ENCODE measurements at places on chromosomes 11 and 22.

GRCh38 chr11:111327908-111328624 is 29.7 kb downstream of the POU2AF3 start:
- no peak for DNase-seq

DNA sequence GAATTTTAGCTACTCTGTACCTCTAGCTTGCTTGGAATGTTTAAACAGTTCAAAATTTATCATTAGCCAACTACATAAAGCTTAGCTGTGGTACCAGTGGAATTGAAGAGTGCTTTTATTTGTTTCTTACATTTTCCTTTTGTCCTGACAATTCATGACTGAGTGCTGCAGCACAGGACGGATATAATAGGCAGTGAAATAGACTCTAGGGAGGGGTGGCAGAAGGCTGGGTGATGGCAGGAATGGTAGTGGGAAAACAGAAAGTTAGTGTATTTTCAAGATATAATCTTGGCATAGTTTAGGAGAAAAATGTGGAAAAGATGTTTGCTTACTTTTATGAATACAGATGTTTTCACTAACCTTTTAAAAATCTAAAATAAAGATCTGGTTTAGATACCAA is 31.1 kb upstream of the ARHGAP32 start:
- DNase-seq = no peak

GRCh38 chr11:18594999-18595749 is 4.4 kb upstream of the MISFA start:
- DNase-seq = no peak

- DNase-seq = no peak
Measured at GRCh38 chr11:1934335-1935155, 12.6 kb upstream of the MRPL23 start.

DNA sequence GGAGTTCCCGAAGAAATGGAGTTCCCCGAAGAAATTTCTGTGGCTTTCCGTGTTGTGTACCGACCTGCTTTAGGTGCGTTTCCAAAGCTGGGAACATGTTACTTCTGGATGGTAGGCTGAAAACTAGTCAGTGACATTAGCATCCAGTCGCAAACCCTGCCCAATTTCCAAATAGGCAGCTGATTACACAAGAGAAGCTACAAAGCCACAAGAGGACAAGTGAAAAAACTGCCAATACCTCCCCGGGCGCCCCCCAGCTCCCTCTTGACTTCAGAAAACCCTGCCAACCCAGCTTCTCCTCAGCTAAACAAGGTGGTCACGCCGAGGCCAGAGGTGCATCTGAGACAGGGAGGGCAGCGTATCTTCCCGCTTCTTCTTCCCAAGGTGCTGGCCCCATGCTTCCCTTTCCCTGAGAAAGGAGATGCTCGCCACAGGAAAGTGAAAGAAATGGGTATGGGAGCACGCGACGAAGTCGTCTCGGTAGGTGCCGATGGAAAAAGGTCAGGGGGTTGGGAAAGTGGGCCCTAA is 551 bp downstream of the AGBL2 start:
- DNase-seq = peak; percentile 19

DNA sequence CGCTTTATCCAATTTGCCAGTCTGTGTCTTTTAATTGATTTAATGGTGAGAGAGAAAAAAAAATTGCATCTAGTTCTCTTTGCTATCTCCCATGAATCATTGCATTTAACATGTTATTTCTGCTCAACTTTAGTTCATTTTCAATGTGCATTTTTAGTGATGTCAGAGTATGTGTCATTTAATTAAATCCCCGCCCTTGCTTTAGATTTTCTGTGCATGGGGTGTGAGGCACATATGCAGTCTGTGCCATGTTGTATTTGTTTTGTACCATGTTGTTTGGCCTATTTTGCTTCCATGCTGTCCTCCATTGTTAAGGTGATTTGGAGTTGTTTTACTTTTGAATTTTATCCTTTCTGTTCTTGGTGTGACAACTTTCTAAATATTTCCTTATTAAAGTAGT is 8.3 kb upstream of the NCR3LG1 start:
- no peak for DNase-seq

GRCh38 chr11:13229711-13230318 is 47.8 kb upstream of the BMAL1 start:
- DNase-seq = no peak

GRCh38 chr22:44451016-44451415 is 47.0 kb downstream of the RTL6 start:
- no peak for DNase-seq

GRCh38 chr11:82724026-82724425 is 9.6 kb downstream of the FAM181B start:
- no peak for DNase-seq

DNA sequence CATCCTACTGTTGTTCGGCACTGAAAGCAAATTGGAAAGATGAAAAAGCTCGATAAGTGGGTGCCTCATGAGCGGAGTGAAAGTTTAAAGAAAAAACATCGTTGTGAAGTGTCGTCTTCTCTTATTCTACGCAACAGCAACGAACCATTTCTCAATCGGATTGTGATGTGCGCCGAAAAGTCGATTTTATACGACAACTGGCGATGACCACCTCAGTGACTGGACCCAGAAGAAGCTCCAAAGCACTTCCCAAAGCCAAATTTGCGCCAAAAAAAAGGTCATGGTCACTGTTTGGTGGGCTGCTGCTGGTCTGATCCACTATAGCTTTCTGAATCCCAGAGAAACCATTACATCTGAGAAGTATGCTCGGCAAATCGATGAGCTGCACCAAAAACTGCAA is 58.4 kb upstream of the FBXO3 start:
- DNase-seq = no peak

GRCh38 chr11:130897262-130898182 is 18.8 kb downstream of the SNX19 start:
- DNase-seq = no peak

DNA sequence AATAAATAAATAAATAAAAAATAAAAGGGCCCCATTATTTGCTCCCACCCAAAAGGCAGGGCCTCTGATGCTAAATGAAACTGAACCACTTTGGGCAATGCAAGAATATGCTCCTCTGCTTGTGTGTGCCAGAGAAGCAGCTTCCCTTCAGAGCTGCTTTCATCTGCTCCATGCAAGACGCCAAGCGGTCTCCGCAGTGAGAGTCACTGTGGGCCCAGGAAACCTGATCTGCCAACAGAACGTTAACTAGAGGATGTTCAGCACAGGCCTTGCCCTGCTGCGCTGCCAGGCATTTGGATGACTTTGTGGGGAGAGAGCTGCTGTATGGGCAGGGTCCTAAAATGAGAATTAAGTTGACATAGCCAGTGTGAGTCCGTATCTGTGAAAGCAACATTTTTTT is 43.7 kb upstream of the APOA1 start:
- DNase-seq = no peak

- no peak for DNase-seq
Measured at GRCh38 chr11:104967534-104968354, 630 bp downstream of the CASP4 start.

DNA sequence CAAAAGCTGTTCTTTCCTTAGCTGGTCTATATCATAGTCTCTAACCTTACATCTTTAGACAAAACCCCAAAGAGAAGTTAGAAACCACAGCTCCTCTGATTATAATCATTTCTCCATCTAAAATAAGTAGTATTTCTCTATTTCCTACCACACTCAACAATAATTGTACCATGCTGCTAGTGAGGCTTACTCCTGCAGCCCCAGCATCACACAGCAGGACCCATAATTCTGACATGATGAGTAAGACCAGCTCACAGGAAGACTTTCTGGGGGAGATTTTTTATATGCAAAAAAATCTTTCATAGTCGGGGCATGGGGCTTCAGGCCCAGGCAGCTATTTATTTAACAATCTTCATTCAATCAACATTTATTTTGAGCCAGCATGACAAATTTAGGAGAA is 441.6 kb downstream of the DYNC2H1 start:
- no peak for DNase-seq

GRCh38 chr11:68016161-68016903 is 6.2 kb downstream of the ALDH3B1 start:
- DNase-seq = no peak

DNA sequence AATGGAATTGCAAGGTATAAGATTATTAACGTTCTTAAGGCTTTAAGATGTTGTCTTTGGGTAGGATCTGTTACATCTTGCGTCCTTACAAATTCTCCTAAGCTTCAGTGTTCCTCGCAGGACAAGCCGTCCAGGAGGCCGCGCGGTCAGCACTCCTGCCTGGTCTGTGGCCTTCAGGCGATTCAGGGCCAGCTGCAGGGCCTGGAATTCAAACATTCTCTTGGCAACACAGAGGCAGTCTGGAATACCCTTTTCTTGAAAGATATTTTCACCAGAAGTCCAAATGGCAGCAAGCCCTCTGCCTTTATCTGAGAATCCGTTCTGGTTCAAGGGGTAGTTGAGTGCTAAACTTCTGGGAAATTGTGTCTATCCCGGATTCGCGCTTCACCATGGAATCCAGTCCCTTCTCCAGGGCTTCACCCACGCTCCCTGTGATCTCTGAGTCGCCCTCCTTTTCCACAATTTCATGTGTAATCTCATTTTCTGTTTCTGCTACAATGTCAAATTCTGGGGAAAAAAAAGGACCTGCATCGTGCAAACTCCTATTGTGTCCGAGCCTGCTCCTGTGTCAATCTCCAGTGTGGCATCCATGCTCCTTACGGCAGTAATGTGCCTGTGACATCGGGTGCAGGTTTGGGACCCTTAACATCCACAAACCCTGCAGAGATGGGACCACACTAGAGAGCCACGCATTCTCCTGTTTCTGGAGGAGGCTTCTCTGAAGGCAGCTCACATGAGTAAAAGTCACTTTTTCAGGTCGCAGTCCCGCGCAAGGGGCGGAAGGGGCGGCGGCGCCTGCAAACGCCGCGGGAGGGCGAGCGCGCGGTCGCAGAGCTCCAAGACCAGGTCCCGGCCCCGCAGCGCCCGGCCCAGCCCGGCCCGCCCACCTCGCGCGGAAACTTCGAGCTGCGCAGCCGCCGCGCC is 25.4 kb upstream of the SORL1 start:
- DNase-seq = peak; percentile 60

DNA sequence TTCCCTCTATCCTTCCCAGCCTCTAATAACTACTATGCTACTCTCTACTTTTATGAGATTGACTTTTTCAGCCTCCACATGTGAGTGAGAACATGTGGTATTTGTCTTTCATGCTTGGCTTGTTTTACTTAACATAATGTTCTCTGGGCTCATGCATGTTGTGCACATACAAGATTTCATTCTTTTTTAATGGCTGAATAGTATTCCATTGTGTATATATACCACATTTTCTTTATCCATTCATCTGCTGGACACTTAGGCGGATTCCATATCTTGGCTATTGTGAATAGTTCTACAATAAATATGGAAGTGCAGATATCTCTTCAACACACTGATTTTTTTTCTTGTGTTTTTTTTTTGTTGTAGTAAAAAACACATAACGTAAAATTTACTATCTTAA is 19.4 kb downstream of the OSBP2 start:
- no peak for DNase-seq

DNA sequence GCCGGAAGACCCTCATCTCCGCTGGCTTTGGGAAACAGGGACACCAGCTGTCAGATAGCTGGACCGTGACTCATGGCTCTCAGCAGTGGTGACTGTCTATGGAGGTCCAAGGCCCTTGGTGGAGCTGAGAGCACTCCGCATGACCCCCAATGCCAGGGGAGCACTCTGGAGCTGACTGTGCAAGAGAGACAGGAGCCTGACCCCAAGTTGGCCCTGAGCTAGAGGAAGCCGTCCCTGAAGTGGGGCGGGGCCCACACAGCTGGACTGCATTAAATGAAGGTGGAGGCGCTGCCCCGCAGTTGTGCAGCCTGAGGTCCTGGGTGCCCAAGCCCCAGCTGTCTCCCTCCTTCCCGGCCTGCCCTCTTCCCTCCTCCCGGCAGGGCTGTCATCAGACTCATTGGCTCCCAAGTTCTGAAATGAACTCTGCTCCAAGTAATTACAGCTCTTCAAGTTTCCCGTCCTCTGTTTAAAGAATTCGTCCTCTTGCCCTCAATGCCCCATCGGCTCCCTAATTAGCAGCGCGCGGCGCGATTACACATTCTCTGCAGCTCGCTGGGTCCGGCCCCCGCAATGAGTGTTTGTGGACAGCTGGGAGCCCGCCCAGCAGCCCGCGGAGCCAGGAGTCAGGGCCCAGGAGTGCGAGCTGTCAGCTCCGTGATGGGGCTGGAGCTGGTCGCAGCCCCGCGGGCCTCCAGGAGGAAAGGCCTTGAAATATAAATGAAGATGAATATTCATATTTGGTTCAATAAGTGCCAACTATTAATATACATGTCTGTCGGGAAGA is 93.2 kb upstream of the LMO1 start:
- DNase-seq = no peak

DNA sequence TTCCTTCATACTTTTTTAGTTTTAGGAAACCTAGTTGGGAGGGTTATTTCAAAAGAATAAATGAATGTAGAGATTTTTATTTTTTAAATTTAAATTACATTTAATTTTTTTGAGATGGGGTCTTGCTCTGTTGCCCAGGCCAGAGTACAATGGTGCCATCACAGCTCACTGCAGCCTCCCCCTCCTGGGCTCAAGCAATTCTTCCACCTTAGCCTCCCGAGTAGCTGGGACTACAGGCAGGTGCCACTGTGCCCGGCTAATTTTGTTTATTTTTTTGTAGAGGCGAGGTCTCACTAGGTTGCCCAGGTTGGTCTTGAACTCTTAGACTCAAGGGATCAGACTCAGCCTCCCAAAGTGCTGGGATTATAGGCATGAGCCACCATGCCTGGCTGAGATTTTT is 32.6 kb downstream of the ZNRF3 start:
- DNase-seq = no peak

DNA sequence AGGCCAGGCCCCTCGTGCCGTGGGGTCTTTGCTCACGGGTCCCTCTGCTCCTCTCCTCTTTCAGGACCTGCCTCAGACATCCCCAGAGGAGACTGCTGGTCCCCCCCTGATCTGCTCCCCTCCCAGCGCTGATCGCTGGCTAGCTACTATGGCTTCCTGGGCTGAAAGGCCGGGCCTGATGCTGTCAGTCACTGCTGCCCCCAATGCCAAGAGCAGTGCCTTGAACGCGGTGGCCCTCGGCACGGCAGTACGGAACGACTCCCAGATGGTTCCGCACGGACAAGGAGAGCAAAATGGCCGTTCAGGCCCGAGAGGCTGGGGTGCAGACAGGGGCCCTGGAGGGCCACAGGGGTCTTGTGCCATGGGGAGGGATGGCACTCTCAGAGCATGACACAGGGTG is 21.5 kb downstream of the SULT4A1 start:
- no peak for DNase-seq

- no peak for DNase-seq
Measured at GRCh38 chr11:59335001-59335400, 23.7 kb upstream of the OR5AN1 start.

- no peak for DNase-seq
Measured at GRCh38 chr11:61279934-61280659, 15.0 kb downstream of the VWCE start.

GRCh38 chr11:66607126-66607834 is 9.2 kb upstream of the RBM14 start:
- DNase-seq = no peak

- no peak for DNase-seq
Measured at GRCh38 chr22:50236731-50237409, 8.0 kb downstream of the TUBGCP6 start.

GRCh38 chr11:57214098-57214417 is 23.0 kb downstream of the APLNR start:
- no peak for DNase-seq

GRCh38 chr22:45999379-45999971 is 22.5 kb upstream of the WNT7B start:
- DNase-seq = no peak

GRCh38 chr11:57800444-57801182 is 39.0 kb downstream of the CTNND1 start:
- no peak for DNase-seq
